Thyroid gland (tissue), 4 donors: ENCODE measurements at places on chromosomes 3 and 15. TPM values are rescaled to one million over a fixed set of nuclear protein-coding genes. Genes with fewer than 3 reads are reported as not detected.

TICRR gene
- 0.21 TPM for total RNA-seq

TMEM40 gene
- not detected for total RNA-seq

RTP1 gene
- total RNA-seq, result not detected

SKOR1 gene
- total RNA-seq, result 1.2 TPM

GRIP2 gene
- 0.44 TPM for total RNA-seq

SOX2 gene
- not detected for total RNA-seq

LDHAL6B gene
- total RNA-seq, result not detected
